ENCODE measurements at places on chromosomes 7 and 10. TPM values are rescaled to one million over a fixed set of nuclear protein-coding genes. Genes with fewer than 3 reads are reported as not detected.

DNA sequence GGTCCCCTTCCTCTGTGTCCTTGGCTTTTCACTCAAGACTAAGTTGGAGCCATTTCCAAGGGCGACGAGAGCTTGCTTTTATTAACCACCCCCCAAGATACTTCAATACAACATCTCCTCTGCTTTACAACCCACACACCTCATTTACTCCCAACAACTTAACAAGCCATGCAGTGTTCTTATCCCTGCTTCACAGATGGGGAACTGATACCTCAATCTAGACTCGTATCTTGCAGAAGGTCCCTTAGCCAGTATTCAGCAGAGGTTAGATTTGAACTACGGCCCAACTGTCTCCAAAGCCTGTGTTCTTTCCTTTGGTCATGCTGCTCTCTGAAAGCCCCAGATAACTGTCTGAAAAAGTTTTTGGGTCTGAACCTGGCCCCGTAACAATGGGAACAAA, 444.8 kb downstream of the GRID1 start:
- DNase-seq: no peak

GRCh38 chr7:47293884-47294555, 287.9 kb downstream of the TNS3 start:
- no peak for DNase-seq

GRCh38 chr10:102492983-102493382, 9.5 kb downstream of the ACTR1A start:
- no peak for DNase-seq

GRCh38 chr7:1008733-1009363, 25.9 kb downstream of the CYP2W1 start:
- DNase-seq: no peak

- DNase-seq: peak; percentile 95
Measured at GRCh38 chr10:48655411-48656240, 29.0 kb upstream of the WDFY4 start.

DNA sequence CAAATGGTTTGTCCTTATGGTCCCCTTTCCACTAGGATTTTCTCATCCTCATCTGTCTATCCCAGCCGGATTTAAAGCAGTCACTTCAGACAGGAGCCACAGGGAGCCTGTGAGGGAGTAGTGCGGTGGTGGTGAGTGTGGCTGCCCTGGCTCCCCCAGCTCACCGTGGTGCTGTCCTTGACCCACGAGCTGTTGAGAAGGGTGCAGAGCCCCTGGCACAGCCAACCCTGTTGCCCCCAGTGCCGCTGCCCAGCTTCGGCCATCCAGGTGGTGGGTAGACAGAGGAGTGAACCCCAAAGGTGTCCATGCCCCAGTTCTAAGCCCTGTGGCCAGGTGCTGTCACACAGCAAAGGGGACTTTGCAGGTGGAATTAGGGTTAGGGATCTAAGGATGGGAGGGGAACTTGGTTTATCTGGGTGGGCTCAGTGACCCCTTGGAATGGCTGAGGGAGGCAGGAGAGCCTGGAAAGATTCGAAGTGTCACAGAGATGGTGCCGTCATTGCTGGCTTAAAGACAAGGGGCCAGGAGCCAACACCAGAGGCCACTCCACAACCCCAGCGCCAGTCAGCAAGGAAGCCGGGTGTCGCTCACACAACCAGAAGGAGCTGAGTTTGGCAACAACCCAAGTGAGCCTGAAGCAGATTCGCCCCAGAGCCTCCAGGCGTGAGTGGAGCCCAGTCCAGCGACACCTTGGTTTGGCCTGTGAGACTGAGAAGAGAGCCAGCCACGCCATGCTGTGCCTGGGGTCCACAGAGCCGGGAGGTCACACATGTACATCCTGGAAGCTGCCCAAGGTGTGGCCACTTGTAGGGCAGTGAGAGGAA, 142.4 kb downstream of the ADCY1 start:
- no peak for DNase-seq

The SCART1 gene
- total RNA-seq: 1.5 TPM

The BAMBI gene
- 38.3 TPM for total RNA-seq

The RBP3 gene
- not detected for total RNA-seq

The COMMD3 gene
- 75.4 TPM for total RNA-seq

All from MG63 (cell line).